ENCODE measurements at places on chromosomes 1 and 21. TPM values are rescaled to one million over a fixed set of nuclear protein-coding genes. Genes with fewer than 3 reads are reported as not detected.

GRCh38 chr21:41458121-41458520 is 32.1 kb downstream of the MX1 start:
- peaks cover 56% of the 10 kb centered on the region for H3K36me3 ChIP-seq
- peaks cover 10% of the 10 kb centered on the region for H3K27me3 ChIP-seq

Gene OR4F16
- total RNA-seq = not detected

DNA sequence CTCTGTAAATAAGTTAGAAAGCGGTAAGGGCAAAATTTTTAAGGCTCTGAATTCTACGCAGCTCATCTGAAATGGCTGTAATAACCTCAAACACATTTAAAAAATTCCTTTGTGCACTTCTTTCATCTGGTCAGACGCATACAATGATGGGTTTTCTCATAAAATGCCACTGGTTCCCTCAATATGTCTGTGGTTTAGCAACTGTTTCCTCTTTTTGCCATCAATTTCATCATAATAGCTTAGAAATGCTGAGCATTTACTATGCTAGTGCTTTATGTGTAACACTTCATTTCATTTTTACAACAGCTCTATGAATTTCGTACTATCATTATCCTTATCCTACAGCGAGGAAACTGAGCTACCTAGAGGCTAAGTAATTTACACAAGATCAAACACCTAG is 35.3 kb upstream of the DMRTA2 start:
- no peaks in the 10 kb centered on the region for H3K4me1 ChIP-seq
- H3K4me3 ChIP-seq = no peak overlapping the region
- H3K27ac ChIP-seq = no peak overlapping the region
- no peak for DNase-seq
- H3K27me3 ChIP-seq = no peaks in the 10 kb centered on the region

Gene TSSK3
- 2.1 TPM for total RNA-seq

Gene FALEC
- 0.44 TPM for total RNA-seq
